ENCODE measurements at places on chromosomes 16 and 17.

DNA sequence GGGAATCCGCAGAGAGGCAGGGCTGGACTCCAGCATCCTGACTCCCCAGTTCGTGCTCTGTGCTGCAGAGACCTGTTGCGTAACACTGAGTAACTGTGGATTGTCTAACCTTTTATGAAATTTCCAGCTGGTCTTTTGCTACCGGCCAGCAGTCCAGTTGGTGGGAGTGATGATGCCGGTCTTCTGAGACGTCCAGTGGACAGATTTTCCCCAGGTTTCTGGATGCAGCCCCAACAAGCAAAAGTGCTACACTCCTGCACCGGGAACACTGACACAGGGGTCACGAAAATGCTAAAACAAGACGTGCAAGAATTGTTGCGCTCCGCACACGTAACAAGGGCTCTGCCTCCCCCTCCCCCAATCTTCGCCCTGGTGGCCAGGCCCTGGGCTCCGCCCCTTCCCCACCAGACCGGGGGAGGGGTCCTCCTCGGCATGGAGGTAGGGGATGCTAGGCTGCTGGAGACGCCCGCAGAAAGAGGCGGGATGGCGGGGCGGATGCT is 701 bp upstream of the MRC2 start:
- DNase-seq: peak; percentile 92

- no peak for DNase-seq
These were observed 29.0 kb downstream of the KATNB1 start for GRCh38 chr16:57764341-57765159.

GRCh38 chr17:1767358-1767757 is 5.5 kb downstream of the SERPINF1 start:
- no peak for DNase-seq

DNA sequence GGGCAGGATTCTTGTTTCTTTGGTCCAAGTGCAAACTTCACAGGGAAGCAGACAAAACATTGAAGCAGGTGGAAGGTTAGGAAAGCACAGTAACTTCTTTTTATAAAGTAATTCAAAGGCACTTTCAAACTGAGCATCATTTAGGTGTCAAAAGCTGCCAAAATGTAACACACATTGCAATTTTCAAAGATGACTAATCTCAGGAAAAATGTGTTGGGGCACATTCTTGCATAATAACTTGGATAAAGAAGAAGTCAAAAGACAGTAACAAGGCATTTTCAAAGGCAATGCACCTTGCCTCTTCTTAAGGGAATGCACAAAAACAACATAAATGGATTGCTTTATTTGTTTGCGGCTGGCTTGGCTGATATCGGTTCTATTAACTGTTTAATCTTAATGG is 3.6 kb downstream of the KCNJ2 start:
- DNase-seq: no peak

GRCh38 chr16:51055434-51055833 is 95.6 kb downstream of the SALL1 start:
- no peak for DNase-seq

DNA sequence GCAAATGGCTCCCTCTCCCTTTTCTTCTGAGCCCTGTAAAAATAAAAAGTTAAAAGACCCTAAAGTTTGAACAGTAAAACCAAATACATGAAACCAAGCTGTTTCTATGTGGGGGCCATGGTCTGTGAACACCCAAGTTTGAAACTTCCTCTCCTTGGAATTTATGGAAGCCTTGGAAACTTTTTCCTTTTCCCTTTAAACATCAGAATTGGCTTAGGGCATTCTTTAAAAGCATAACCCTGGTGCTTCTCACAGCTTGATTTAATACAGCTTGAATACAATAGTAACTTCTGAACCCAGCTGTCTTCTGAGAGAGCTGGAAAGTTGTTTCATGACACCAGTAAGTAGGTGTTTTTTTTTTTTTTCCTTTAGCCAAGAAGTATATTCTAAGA is 26.5 kb downstream of the NKD1 start:
- no peak for DNase-seq

- no peak for DNase-seq
These were observed 52.9 kb upstream of the ELAC2 start for GRCh38 chr17:13070732-13071131.

DNA sequence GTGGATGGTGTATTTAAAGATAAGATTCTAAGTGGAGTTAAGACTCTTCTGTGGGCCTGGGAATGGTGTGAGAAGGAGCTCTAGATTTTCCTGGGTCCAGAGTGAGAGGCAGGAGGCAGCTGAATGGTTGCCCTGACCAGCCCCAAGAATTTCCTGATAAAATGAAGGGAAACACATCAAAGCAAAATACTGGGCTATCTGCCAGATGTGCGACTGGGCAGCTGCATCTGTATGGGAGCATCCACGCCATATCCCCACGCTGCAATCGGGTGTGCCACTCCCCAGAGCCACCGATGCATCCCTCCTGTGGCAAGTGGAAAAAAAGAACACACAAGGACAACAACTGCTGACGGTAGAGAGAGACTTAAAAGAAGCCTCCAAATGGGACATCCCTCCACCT is 84.3 kb upstream of the COX10 start:
- DNase-seq: no peak

DNA sequence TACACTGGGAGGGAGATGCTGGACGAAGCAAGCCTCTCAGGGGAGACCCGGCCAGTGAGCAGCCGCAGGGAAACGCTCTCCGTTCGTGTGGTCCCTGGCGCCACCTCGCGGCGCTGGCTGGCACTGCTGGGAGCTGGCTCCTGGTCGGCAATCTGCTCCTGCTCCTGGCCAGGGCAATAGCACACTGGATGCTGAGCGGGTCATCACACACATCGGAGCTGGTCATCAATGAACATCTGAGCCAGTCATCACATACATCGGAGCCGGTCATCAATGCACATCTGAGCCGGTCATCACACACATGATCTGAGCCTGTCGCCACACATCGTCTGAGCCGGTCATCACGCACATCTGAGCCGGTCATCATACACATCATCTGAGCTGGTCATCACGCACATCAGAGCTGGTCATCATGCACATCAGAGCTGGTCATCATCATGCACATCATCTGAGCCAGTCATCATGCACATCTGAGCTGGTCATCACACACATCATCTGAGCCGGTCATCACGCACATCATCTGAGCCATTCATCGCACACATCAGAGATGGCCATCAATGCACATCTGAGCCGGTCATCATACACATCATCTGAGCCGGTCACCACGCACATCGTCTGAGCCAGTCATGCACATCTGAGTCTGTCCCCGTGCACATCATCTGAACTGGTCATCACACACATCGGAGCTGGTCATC is 217.3 kb downstream of the RBFOX3 start:
- DNase-seq: no peak

DNA sequence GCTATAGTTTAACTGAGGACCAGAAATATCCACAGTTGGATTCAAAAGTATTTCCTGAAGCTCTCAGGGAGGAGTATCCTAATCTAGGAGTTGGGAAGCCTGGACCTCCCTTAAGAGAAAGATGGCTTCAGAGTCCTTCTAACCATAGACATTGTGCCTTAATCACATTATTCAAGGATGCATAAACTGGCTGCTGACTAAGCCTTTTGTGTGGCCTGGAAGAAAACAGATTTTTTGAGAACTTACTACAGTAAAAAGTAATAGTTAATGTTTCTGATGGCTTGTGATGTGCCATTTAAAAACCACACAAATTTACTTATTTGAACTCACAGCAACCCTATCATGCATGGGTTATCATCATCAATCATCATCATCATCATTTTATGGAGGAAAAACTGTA is 126.2 kb upstream of the RPL38 start:
- no peak for DNase-seq

DNA sequence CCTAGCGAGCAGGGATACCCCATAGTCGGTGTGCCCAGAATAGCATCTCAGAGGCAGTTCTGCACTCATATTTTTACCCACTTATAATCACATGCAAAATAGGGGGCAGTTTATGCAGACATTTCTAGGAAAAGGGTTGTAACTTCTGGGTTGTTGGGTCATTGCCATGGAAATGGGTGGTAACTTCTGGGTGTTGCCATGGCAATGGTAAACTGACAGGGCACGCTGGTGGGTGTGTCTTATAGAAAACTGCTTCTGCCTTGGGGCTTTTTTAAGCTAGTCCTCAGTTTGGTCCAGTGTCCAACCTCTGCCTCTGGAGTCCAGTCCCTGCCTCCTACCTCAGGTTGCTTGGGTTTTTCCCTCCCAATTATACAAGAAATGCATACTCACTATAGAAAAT is 7.4 kb upstream of the SPAG9 start:
- DNase-seq: no peak

- no peak for DNase-seq
These were observed 292.6 kb upstream of the SOX9 start for GRCh38 chr17:71828182-71828596.

- no peak for DNase-seq
These were observed 43.5 kb downstream of the ST3GAL2 start for GRCh38 chr16:70395345-70395901.

DNA sequence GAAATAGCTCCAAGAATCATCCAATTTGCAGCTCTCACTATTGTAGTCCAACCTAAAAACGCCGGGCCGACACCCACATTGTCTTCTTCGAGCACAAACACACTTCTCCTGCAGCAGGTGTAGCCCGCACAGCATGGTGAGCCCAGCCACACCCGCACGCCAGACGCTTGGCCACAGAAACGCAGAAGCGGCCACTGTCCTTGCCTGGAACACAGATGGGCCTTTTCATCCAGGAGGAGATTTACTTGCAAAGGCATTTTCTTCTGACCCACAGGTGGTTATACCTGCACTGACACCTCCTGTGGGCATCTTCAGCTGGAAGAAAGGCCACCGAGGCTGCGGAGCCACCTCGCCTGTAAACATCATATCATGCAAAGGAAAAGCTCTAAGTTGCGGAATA is 98.4 kb downstream of the ADCY9 start:
- DNase-seq: no peak

DNA sequence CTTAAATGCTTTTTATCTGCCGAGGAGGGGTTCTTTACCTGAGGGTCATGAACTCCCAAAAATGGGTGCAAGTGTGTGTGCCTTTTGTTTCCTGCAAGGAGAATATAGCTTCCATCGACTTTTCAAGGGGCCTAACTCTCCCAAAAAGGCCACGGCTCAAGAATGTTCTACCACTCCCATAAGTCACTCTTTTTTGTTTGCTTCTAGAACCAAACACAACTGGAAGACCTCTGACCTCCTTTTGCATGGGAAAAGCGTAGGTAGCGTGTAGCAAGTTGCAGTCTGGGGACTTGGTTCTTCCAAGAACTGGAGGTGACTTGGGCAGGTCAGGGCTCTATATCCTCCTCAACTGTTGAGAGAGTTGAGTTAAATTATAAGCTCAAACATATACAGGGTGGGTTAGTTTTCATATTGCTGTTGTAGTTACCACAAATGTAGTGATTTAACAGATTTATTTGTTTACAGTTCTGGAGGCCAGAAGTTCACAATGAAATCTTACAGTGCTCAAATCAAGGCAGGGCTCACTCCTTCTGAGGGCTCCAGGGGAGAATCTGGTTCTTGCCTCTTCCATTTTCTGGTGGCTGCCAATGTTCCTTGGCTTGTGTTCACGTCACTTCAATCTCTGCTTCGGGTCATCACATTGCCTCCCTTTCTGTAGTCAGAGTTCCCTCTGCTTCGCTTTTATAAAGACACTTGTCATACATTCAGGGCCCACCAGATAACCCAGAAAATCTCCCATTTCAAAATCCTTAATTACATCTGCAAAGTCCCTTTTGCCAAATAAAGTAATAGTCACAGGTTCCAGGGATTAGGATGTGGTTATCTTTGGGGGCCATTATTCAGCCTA is 1.4 kb downstream of the TMEM97 start:
- DNase-seq: no peak

DNA sequence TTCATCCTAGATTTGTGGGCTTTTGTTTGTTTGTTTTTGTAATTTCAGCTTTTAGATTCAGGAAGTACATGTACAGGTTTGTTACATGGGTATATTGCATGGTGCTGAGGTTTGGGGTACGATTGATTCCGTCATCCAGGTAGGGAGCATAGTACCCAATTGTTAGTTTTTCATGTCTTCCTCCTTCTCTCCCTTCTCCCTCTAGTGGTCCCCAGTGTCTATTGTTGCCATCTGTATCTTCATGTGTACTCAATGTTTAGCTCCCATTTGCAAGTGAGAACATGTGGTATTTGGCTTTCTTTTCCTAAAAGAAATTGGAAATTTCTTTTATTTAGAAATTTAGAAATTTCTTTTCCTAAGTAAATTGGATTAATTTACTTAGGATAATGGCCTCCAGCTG is 37.1 kb upstream of the BCAS3 start:
- DNase-seq: no peak

- DNase-seq: no peak
These were observed 114.4 kb downstream of the CDH13 start for GRCh38 chr16:82741073-82741615.

DNA sequence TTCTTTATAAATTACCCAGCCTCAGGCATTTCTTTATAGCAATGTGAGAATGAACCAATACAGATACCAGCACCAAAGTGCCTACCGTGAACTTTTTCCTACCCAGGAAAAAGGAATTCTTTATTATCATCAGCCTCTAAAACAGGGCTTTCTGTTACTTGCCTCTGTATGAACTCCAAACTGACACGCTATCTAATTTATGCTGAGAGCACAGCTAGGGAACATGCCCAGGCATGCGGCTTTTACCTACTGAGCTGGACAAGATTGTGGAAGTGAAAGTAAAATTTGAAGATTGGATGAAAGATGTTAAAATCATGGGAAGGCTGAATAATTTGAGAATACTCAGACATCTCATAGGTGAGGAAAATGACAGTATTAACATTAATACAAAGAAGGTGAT is 24.4 kb upstream of the ADCY9 start:
- DNase-seq: no peak

DNA sequence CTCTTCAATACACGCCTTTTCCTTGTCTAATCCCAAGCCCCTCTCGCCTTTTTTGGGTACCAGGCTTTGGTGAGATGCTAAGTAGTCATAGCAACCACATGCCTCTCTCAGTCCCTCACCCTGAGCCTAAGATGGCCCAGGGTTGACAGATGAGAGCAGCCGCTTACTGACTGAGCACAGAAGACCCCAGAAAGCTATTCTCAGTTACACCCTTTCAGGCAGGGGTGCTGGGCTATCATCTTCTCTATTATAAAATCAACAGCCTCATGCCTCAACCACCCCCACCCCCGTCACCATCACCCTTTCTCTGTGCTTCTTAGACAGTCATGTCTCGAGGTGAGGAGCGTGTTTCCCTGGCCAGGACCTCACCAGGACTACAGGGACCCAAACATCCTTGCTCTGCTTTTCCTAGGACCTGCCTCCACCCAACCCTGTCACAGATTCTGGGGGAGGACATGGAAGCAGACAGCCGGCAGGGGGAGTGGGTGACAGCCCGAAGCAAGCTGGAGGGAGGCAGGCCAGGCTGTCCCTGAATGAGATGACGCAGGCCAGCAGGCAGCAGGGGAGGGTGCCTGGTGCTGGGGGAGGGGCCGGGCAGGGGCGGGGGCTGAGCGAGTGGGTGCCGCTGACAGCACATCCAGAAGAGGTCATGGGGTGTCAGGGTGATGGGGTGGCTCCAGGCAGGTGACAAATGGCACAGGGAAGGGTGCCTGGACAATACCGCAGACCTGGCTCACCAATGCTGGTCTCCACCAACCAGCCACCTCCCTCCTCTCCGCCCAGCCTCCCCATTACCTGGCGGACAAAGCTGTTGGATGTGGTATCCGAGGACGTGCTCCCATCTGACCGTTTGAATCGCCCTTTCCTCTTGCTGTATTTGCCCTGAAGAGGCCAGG is 3.1 kb downstream of the CACNB1 start:
- peak; percentile 87 for DNase-seq

GRCh38 chr16:4395055-4395726 is 21.2 kb downstream of the CORO7 start:
- no peak for DNase-seq
